Cardiac muscle cell (in vitro differentiated cells and primary cell): ENCODE measurements at places on chromosomes 3 and 15.

GRCh38 chr15:52496776-52497470 lies 31.8 kb downstream of the MYO5A start:
- H3K36me3 ChIP-seq = no peaks in the 10 kb centered on the region
- H3K27me3 ChIP-seq = no peaks in the 10 kb centered on the region
- H3K4me3 ChIP-seq = no peak overlapping the region
- DNase-seq = no peak

DNA sequence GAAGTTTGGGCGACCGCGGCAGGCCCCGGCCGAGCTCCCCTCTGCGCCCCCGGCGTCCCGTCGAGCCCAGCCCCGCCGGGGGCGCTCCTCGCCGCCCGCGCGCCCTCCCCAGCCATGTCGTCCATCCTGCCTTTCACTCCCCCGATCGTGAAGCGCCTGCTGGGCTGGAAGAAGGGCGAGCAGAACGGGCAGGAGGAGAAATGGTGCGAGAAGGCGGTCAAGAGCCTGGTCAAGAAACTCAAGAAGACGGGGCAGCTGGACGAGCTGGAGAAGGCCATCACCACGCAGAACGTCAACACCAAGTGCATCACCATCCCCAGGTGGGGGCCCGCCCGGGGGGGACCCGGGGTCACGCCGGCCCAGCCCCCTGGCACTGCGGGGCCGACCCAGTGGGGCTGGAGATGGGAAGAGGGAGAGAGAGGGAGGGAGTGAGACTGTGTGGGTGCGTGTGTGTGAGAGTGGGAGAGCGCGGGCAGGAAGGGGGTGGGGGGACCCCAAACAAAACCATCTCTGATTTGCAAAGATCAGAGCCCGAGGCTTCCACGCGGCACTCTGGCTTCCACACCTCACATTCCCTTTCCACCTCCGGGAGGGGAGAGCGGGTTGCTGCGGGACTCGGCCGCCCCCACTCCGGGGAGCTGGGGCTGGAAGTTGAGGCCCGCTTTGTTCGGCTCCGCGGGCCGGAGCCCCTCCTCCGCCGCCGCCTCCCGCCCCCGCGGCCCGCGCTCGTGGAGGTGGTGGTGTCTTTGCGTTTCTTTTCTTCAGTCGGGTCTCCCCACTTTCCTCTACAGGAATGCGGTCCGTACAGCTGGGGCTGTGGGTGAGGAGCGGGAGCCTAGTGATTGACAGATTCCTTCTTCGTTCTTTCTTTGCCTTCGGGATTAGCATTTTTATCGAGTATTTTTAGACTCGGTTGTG lies 898 bp downstream of the SMAD3 start:
- H3K4me3 ChIP-seq = peak overlapping the region; percentile 66
- H3K27me3 ChIP-seq = peaks cover 5% of the 10 kb centered on the region
- no peak for DNase-seq
- H3K27ac ChIP-seq = peak overlapping the region; percentile 93
- peaks cover 48% of the 10 kb centered on the region for H3K4me1 ChIP-seq

- no peak for DNase-seq
- H3K4me3 ChIP-seq = no peak overlapping the region
- no peaks in the 10 kb centered on the region for H3K4me1 ChIP-seq
- H3K27ac ChIP-seq = no peak overlapping the region
- H3K27me3 ChIP-seq = no peaks in the 10 kb centered on the region
Observed at GRCh38 chr15:27043770-27044169, 72.8 kb downstream of the GABRG3 start.

- no peak for DNase-seq
- H3K27me3 ChIP-seq = no peaks in the 10 kb centered on the region
- H3K27ac ChIP-seq = no peak overlapping the region
- H3K4me3 ChIP-seq = no peak overlapping the region
- H3K36me3 ChIP-seq = no peaks in the 10 kb centered on the region
- H3K4me1 ChIP-seq = peaks cover 13% of the 10 kb centered on the region
Observed at GRCh38 chr3:29397406-29397805, 116.5 kb downstream of the RBMS3 start.

GRCh38 chr3:21509731-21510470 lies 241.1 kb downstream of the ZNF385D start:
- H3K36me3 ChIP-seq = no peaks in the 10 kb centered on the region
- H3K4me1 ChIP-seq = peaks cover 5% of the 10 kb centered on the region
- no peaks in the 10 kb centered on the region for H3K27me3 ChIP-seq
- no peak overlapping the region for H3K4me3 ChIP-seq

GRCh38 chr3:134852893-134853351 lies 57.9 kb downstream of the EPHB1 start:
- DNase-seq = no peak
- no peaks in the 10 kb centered on the region for H3K27me3 ChIP-seq
- no peaks in the 10 kb centered on the region for H3K4me1 ChIP-seq
- no peak overlapping the region for H3K4me3 ChIP-seq

DNA sequence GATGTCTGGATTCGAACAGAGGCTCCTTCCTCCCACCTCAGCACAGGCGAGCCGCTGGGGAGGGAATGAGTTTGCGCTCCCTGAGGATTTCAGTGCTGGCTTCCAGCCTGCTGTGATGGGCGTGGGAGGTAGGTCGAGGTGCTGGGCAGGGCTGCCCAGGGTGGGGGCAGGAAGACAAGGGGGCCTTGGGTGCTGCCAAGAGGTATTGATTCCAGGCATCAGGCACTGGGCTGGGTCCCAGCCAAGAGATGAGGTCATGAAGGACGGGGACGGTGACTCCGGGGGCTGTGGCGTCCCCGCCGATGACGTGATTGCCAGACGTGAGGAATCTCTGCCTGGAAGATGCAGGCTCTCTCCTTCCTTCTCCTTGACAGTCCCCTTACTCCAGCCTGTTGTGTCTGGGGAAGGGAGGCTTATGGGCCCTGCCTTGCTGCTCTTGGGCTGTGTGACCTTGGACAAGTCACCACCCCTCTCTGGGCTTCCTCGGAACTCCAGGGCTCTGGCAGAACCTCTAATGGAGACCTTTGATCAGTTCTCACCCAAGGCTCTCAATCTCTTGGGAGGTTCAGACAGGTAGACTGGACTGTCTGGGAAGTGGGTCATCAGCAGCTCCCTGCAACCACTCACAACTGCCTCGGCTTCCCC lies 116.8 kb downstream of the FBLN2 start:
- H3K4me3 ChIP-seq = no peak overlapping the region
- H3K4me1 ChIP-seq = no peaks in the 10 kb centered on the region
- no peak overlapping the region for H3K27ac ChIP-seq
- DNase-seq = no peak
- no peaks in the 10 kb centered on the region for H3K36me3 ChIP-seq

DNA sequence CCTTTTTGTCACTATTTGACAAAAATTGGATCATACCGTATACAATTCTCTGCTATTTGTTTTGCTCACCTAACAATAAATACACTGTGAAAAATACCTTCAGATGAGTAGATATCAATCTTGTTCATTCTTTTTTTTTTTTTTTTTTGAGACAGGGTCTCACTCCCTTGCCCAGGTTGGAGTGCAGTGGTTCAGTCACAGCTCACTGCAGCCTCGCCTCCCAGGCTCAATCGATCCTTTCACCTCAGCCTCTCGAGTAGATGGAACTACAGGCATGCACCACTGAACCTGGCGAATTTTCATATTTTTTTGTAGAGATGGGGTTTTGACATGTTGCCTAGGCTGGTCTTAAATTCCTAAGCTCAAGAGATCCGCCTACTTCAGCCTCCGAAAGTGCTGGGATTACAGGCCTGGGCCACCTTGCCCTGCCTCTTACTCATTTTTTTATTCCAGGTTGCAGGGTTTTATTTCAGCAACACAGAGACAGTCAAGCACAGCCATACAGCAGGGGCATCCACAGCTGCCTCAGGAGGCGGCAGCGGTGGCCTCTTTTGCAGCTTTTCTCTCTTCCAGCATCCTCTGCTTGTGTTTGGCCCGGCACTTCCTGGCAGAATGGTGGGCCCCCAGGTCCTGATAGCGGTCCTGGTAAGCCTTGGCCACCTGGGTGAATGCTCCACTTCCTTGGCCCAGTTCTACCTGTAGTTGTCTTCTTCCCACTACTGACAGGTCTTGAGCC lies 51.2 kb upstream of the CGNL1 start:
- H3K4me1 ChIP-seq = peaks cover 6% of the 10 kb centered on the region
- no peak overlapping the region for H3K4me3 ChIP-seq
- no peaks in the 10 kb centered on the region for H3K27me3 ChIP-seq

DNA sequence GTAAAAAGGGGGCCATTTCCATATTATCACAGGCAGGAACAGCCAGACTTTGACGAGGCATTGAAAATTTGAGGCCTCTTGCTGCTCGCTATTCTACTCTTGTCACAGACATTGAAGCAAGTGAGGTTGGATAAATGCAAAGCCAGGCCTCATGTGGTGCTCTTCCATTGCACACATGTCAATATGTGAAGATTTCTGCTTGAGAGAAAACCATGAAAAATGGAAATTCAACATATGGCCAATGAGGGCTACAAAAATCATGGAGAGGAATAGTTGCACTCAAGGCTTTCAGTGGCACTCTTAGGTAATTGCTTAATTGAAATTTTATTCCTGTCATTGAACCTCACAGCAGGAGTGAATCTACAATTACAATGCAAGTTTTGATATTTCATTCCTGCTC lies 185.6 kb upstream of the MBNL1 start:
- H3K4me3 ChIP-seq = no peak overlapping the region
- no peak overlapping the region for H3K27ac ChIP-seq
- DNase-seq = no peak
- no peaks in the 10 kb centered on the region for H3K36me3 ChIP-seq
- no peaks in the 10 kb centered on the region for H3K27me3 ChIP-seq
- no peaks in the 10 kb centered on the region for H3K4me1 ChIP-seq

GRCh38 chr15:80251428-80252120 lies 439 bp downstream of the CTXND1 start:
- peak overlapping the region; percentile 25 for H3K4me3 ChIP-seq
- peaks cover 4% of the 10 kb centered on the region for H3K4me1 ChIP-seq
- peaks cover 95% of the 10 kb centered on the region for H3K27me3 ChIP-seq
- H3K36me3 ChIP-seq = no peaks in the 10 kb centered on the region

DNA sequence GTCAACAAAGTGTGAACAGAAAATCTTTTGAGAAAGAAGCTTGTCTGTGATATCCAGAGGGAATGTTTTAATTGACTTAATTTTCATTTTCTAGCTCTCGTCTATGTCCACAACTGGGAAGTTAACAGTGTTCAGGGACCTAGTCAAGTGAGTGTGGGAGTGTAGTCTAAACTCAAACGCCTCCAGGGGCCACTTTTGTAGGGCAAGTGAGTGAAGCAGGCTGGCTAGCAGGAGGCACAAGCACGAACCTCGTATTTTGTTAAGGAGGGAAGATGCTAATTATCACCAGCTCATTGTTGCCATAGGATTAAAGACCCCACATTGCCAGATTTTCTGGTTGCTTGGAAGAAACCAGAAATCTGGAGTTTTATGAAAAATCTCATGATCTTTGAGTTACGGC lies 135.8 kb downstream of the CPNE4 start:
- DNase-seq = no peak
- no peaks in the 10 kb centered on the region for H3K36me3 ChIP-seq
- no peaks in the 10 kb centered on the region for H3K27me3 ChIP-seq
- H3K27ac ChIP-seq = no peak overlapping the region
- no peak overlapping the region for H3K4me3 ChIP-seq
- no peaks in the 10 kb centered on the region for H3K4me1 ChIP-seq

GRCh38 chr3:120114376-120114775 lies 20.1 kb upstream of the GSK3B start:
- H3K27ac ChIP-seq = no peak overlapping the region
- H3K4me1 ChIP-seq = no peaks in the 10 kb centered on the region
- H3K27me3 ChIP-seq = no peaks in the 10 kb centered on the region
- H3K4me3 ChIP-seq = no peak overlapping the region

DNA sequence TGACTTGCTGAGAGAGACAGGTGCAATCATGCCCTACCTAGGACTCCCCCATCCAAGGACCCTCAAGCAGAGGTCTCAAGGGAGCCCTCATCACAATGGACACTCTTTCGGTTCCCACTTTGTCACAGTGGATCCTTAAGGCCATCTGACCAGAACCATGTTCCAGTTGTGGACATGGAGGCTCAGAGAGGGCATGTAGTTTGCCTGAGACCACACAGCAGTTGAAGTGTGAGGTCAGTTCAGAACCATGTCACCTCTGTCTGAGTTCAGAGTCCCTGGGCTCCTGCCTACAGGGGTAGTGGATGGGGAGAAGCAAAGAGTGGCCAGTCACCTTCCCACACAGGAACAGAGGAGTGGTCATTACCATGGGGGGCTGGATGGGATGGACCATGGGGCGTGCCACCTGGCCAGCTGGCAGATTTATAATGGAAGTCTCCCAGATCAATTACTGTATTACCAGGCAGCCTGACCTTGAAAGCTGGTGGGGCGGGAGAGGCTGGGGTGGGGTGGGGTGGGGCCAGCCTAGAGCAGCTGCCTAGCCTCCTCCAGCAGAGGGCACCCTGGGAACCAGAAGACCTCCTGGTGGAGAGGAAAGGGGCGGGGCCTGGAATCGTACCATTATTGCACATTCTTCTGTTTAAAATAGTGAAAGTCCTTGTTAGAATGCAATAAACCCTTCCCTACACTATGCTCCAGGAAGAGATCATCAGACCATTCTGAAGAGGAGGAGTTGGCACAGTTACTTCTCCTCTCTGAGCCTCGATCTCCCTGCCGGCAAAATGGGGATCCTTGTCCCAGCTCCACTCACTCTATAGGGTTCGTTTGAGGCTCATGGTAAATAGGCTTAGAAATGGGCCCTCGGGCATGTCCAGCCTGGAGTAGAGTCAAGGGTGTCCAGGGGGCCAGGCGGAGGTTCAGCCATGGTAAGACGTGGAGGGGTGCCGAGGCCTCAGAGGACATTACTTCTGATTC lies 26.9 kb upstream of the LINGO1 start:
- no peaks in the 10 kb centered on the region for H3K27me3 ChIP-seq
- H3K4me3 ChIP-seq = no peak overlapping the region
- H3K27ac ChIP-seq = no peak overlapping the region
- DNase-seq = peak; percentile 81
- H3K36me3 ChIP-seq = no peaks in the 10 kb centered on the region

- no peaks in the 10 kb centered on the region for H3K36me3 ChIP-seq
- DNase-seq = peak; percentile 89
- peak within 1 kb of the TSS; percentile 38 for H3K4me3 ChIP-seq
- no peak within 1 kb of the TSS for H3K27ac ChIP-seq
- peaks cover 5% of the 10 kb centered on the region for H3K4me1 ChIP-seq
Observed at GRCh38 chr15:80778964-80779657, at the start of gene CEMIP. Gene CEMIP (plus strand): TSS chr15:80779370. CDS start chr15:80873880, 94,510 bp downstream.

DNA sequence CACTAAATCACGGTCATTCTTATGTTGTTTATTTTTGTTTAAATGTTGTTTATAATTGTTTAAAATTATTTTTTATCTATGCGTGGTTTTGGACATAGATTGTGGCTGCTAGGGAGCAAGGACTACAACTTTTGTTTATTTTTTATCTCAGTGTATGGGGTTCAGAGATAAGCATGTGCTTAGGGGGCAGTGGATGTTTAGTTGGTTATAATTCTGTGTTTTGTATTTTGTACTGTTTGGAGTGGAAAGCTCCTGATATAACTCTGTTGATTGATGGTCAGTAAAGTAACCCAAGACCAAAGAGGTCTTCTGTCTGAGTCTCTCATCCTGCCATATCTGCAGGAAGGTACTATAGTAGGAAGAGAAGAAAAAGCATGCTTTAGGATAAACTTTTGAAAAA lies 36.5 kb upstream of the NPHP3 start:
- H3K4me3 ChIP-seq = no peak overlapping the region
- H3K27me3 ChIP-seq = peaks cover 3% of the 10 kb centered on the region
- no peaks in the 10 kb centered on the region for H3K4me1 ChIP-seq
- H3K36me3 ChIP-seq = no peaks in the 10 kb centered on the region
- no peak for DNase-seq
- H3K27ac ChIP-seq = no peak overlapping the region
